Vagina (tissue), 2 donors: ENCODE measurements at places on chromosomes 6 and 20. TPM values are rescaled to one million over a fixed set of nuclear protein-coding genes. Genes with fewer than 3 reads are reported as not detected.

DNA sequence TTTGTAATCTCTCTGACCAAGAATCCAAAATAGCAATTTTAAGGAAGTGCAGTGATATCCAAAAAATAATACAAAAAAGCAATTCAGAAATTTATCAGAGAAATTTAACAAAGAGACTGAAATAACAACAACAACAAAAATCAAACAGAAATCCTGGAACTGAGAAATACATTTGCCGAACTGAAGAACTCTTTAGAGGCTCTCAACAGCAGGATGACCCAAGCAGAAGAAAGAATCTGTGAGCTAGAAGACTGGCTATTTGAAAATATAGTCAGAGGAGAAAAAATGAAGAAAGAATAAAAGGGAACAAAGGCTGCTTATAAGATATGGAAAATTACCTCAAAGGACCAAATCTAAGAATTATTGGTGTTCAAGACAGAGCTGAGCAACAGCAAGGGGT lies 22.6 kb downstream of the GABRR1 start:
- no peak overlapping the region for H3K4me3 ChIP-seq
- H3K27ac ChIP-seq: no peak overlapping the region
- no peaks in the 10 kb centered on the region for H3K27me3 ChIP-seq

The ADA gene
- 25.3 TPM for total RNA-seq

- no peak for DNase-seq
- peak overlapping the region; percentile 37 for H3K27ac ChIP-seq
- no peaks in the 10 kb centered on the region for H3K36me3 ChIP-seq
- no peaks in the 10 kb centered on the region for H3K27me3 ChIP-seq
- H3K4me1 ChIP-seq: peaks cover 7% of the 10 kb centered on the region
Observed at GRCh38 chr6:152170702-152171667, 363.5 kb downstream of the ESR1 start.

DNA sequence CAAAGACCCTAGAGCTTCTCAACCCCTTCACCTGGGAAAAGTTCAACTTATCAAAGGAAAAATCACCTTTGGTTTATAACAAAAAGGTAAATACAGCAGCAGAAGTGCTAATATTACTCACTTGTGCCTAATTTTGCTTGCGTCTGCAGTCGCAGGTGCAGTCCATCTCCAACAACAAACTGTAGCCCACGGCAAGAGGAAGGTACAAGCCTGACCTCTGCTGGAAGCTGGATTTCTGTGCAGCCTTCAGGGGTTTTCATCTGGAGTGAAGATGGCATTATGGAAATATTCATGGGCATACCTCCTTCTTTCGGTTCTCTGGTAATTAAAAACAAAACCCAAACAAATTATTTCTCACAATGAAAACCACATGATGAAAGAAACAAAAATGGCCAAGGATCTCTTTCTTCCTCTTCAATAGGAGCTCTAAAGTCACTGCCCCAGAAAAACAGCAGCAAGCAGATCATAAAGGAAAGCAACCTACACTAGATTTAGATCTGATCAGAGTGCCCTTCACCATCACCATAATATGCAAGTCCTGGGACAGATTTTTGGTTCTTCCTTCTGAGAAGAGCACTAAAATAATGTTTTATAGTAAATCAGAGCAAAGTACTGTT lies 7.8 kb downstream of the UBE3D start:
- no peaks in the 10 kb centered on the region for H3K36me3 ChIP-seq
- no peak overlapping the region for H3K27ac ChIP-seq
- no peaks in the 10 kb centered on the region for H3K27me3 ChIP-seq
- H3K4me1 ChIP-seq: no peaks in the 10 kb centered on the region
- no peak for DNase-seq

GRCh38 chr6:5464099-5464885 lies 203.0 kb downstream of the FARS2 start:
- DNase-seq: no peak
- H3K36me3 ChIP-seq: no peaks in the 10 kb centered on the region
- H3K27me3 ChIP-seq: no peaks in the 10 kb centered on the region
- H3K4me3 ChIP-seq: no peak overlapping the region

The PNLDC1 gene
- total RNA-seq: not detected

The CLIC5 gene
- total RNA-seq: 3.4 TPM

- H3K36me3 ChIP-seq: no peaks in the 10 kb centered on the region
- no peaks in the 10 kb centered on the region for H3K27me3 ChIP-seq
- DNase-seq: no peak
- no peak overlapping the region for H3K4me3 ChIP-seq
Observed at GRCh38 chr6:15843764-15844163, 180.9 kb upstream of the DTNBP1 start.

DNA sequence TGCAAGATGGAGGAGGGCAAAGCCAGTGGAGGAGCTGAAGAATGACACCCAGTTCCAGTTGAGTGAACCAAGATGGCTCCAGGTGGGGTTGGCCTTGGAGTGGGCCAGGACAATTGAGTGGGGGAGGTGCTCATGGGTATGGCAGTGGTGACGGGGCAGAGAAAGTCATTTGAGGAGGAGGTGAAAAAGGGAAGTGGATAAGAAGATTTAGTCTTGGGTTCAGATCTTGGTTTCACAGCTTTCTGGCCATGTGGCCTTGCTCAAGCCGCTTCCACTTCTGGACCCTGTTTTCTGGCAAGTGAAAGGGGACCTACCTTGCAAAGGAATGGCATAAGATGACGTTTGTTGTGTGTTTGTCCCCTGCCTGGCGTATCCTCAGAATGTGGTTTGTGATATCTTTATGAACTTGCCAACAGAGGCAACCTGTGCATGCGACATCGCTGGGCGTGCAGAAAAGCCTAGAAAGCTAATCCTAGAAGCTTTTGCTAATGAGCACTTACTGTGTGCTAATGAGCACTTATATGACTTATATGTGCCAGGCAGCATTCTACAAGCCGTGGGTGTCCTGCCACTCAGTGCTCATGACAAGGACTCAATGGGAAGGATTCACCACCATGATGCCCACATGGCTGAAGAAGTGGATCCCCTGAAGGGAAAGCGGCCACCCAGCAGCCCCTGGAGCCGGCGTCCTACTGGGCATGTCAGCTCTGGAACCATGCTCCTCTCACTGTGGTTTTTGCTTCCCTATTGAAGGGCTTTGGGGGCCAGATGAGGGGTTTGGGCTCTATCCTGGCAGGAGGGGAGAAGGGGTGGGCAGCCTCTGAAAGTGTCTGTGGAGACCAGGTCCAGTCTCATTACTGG lies 23.6 kb upstream of the STX16 start:
- peaks cover 14% of the 10 kb centered on the region for H3K4me1 ChIP-seq
- H3K27me3 ChIP-seq: no peaks in the 10 kb centered on the region
- H3K27ac ChIP-seq: no peak overlapping the region

DNA sequence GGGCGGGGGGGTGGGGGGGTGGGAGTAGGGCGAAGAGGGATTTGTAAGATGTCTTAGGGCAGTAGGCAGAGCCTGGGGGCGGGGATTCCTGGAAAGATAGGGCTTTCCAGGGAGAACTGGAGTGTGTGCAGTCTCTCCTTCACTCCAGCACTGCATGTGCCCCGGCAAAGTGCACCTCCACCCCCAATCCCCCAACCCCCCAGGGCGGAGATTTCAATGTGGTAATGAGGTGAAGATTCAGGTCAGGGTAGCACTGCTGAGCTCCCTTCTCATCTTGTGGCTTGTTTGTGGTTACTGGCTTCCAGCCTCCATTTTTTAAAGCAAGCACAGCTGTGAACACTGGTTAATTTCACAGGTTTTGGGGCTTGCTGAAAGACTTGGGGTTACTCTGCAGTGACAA lies 5.9 kb downstream of the TMEM239 start:
- H3K4me1 ChIP-seq: peaks cover 23% of the 10 kb centered on the region
- H3K27me3 ChIP-seq: no peaks in the 10 kb centered on the region
- H3K36me3 ChIP-seq: no peaks in the 10 kb centered on the region

GRCh38 chr6:40510442-40510841 lies 76.7 kb downstream of the LRFN2 start:
- H3K4me1 ChIP-seq: no peaks in the 10 kb centered on the region
- H3K36me3 ChIP-seq: no peaks in the 10 kb centered on the region
- no peak overlapping the region for H3K4me3 ChIP-seq

DNA sequence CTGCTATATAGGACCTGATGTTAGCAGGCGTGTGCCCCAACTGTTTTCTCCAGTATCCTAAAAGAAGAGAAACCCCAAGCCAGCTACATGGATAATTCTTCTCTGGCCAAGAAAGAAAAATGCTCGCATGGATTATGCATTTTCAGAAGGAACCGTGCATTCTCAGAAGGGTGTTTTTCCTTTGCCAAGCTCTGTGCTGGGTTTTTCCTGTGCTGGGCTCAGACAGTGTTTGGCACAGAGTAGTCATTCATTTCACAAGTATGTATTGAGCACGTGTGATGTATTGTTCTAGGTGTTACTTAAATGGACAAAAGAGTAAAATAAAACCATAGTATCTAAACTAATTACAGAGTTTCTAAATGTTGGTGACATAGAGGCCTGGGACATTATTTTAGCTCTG lies 62.7 kb upstream of the ZNF133 start:
- no peak for DNase-seq
- no peaks in the 10 kb centered on the region for H3K27me3 ChIP-seq
- H3K36me3 ChIP-seq: no peaks in the 10 kb centered on the region
- no peak overlapping the region for H3K27ac ChIP-seq
- H3K4me1 ChIP-seq: peaks cover 13% of the 10 kb centered on the region
- no peak overlapping the region for H3K4me3 ChIP-seq

GRCh38 chr6:157432892-157433265 lies 51.9 kb downstream of the ZDHHC14 start:
- H3K4me3 ChIP-seq: no peak overlapping the region
- no peaks in the 10 kb centered on the region for H3K36me3 ChIP-seq
- H3K4me1 ChIP-seq: peaks cover 34% of the 10 kb centered on the region

The HLA-DQB2 gene
- 4.7 TPM for total RNA-seq

The BFSP1 gene
- 0.49 TPM for total RNA-seq

GRCh38 chr6:27296106-27296783 lies 15.8 kb downstream of the POM121L2 start:
- H3K36me3 ChIP-seq: no peaks in the 10 kb centered on the region
- H3K27me3 ChIP-seq: no peaks in the 10 kb centered on the region
- H3K4me3 ChIP-seq: no peak overlapping the region
- no peak overlapping the region for H3K27ac ChIP-seq
- H3K4me1 ChIP-seq: no peaks in the 10 kb centered on the region

The CDH26 gene
- total RNA-seq: 6.6 TPM

- peaks cover 43% of the 10 kb centered on the region for H3K4me1 ChIP-seq
- peak overlapping the region; percentile 97 for H3K27ac ChIP-seq
Observed at GRCh38 chr6:109008537-109009235, 86.0 kb downstream of the SESN1 start.
